ENCODE measurements at places on chromosomes 12 and 14. TPM values are rescaled to one million over a fixed set of nuclear protein-coding genes. Genes with fewer than 3 reads are reported as not detected.

- peaks cover 2% of the 10 kb centered on the region for H3K27me3 ChIP-seq
- peaks cover 17% of the 10 kb centered on the region for H3K36me3 ChIP-seq
- no peak for DNase-seq
Observed at GRCh38 chr12:111673503-111673902, 12.3 kb downstream of the BRAP start.

Gene CLECL1
- not detected for total RNA-seq

- no peak for DNase-seq
- peaks cover 5% of the 10 kb centered on the region for H3K27me3 ChIP-seq
- H3K27ac ChIP-seq, result no peak overlapping the region
- H3K36me3 ChIP-seq, result no peaks in the 10 kb centered on the region
Observed at GRCh38 chr12:21675641-21676040, 18.0 kb upstream of the LDHB start.

Gene FAM90A1
- not detected for total RNA-seq

Gene OR11H6
- total RNA-seq, result not detected

DNA sequence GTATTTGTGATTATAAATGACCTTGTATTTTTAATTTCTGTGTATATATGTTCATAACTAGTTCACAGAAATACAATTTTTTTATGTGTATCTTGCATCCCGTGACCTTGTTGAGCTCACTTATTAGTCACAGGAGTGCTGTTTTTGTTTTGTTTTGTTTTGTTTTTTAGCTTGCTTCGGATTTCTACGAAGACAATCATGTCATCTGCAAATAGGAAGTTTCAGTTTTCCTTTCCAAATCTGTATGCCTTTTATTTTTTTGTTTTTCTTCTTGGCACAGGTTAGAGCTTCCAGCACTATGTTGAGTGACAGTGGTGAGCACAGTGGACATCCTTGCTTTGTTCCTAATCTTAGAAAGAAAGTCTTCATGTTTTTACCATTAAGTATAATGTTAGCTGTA is 229.2 kb upstream of the GARIN6 start:
- H3K4me3 ChIP-seq, result no peak overlapping the region
- no peaks in the 10 kb centered on the region for H3K4me1 ChIP-seq
- H3K27ac ChIP-seq, result no peak overlapping the region
- no peaks in the 10 kb centered on the region for H3K27me3 ChIP-seq

- DNase-seq, result no peak
- no peak overlapping the region for H3K27ac ChIP-seq
- no peaks in the 10 kb centered on the region for H3K4me1 ChIP-seq
- no peaks in the 10 kb centered on the region for H3K27me3 ChIP-seq
- no peaks in the 10 kb centered on the region for H3K36me3 ChIP-seq
- no peak overlapping the region for H3K4me3 ChIP-seq
Observed at GRCh38 chr14:42642787-42643186, 1036.1 kb downstream of the LRFN5 start.

Gene SLC7A8
- total RNA-seq, result 24.3 TPM

DNA sequence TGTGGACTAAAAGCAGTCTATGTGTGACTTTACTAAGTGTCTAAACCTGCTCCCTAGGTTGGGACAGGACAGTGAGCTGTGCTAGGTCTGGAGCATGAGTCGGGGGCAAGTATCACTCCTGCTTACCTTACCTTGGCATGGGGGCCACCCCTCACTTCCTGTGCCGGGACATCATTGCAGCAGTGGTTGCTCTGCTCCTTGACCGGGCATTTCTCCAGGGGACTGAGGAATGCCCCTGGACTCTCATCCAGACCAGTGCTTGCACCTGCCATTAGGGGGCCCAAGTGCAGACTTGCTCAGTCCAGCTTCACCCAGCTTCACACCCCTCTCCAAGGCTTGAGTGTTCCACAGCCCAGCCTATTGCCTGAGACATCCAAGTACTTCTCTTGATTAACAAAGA is 84.7 kb upstream of the NELL2 start:
- H3K36me3 ChIP-seq, result no peaks in the 10 kb centered on the region
- H3K4me1 ChIP-seq, result no peaks in the 10 kb centered on the region
- no peak overlapping the region for H3K4me3 ChIP-seq
- peak; percentile 15 for DNase-seq
- no peaks in the 10 kb centered on the region for H3K27me3 ChIP-seq

GRCh38 chr12:131608740-131609690 is 101.9 kb upstream of the SFSWAP start:
- H3K4me1 ChIP-seq, result no peaks in the 10 kb centered on the region
- no peak overlapping the region for H3K27ac ChIP-seq
- H3K27me3 ChIP-seq, result peaks cover 2% of the 10 kb centered on the region

Gene LALBA
- not detected for total RNA-seq

DNA sequence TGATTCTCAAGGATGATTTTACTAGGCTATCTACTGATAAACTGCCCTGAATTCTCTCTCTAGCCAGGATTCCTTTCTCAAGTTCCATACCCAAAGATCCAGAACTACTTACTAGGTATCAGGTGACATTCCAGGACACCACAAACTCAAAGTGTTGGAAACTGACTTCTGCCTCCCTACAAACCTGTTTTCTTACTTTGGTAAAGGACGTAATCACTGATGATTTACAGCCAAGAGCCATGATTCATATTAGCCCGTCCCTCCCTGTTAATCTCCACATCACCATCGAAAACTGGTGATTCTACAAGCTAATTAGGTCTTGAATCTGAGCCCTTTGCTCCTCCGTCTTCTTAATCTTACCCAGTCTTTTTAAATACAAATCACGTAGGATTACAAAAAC is 1.0 kb upstream of the ATG14 start:
- no peak for DNase-seq
- H3K27ac ChIP-seq, result peak overlapping the region; percentile 39
- H3K36me3 ChIP-seq, result no peaks in the 10 kb centered on the region
- H3K4me1 ChIP-seq, result peaks cover 4% of the 10 kb centered on the region
- H3K4me3 ChIP-seq, result peak overlapping the region; percentile 92
- H3K27me3 ChIP-seq, result no peaks in the 10 kb centered on the region

- peaks cover 2% of the 10 kb centered on the region for H3K27me3 ChIP-seq
- no peak overlapping the region for H3K4me3 ChIP-seq
- no peak for DNase-seq
- H3K36me3 ChIP-seq, result peaks cover 41% of the 10 kb centered on the region
Observed at GRCh38 chr12:106071686-106072085, 67.1 kb downstream of the NUAK1 start.

- peak overlapping the region; percentile 95 for H3K4me3 ChIP-seq
- peaks cover 6% of the 10 kb centered on the region for H3K27me3 ChIP-seq
- H3K36me3 ChIP-seq, result peaks cover 17% of the 10 kb centered on the region
- peak overlapping the region; percentile 48 for H3K27ac ChIP-seq
Observed at GRCh38 chr12:110047297-110047940, 903 bp downstream of the C12orf76 start.

DNA sequence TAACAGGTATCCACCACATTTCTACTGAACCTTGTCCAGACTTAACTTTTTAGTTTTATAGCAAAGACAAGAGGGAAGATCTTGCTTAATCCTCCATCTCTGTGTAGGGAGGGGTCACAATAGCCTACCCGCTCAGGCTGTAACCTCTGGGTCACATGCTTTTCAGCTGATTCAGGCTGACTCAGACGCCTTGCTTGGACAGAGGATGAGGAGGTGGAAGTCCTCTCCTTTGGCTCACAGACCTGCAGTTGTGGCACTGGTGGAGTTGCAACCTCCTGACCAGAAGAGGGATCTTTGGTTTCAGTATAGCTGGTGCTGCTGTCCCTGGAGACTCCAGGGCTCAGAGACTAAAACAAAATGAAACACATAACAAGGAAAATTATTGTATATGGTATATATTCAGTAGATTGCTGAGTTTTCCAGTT is 16.2 kb downstream of the ACIN1 start:
- H3K4me1 ChIP-seq, result no peaks in the 10 kb centered on the region
- H3K27ac ChIP-seq, result no peak overlapping the region
- H3K27me3 ChIP-seq, result peaks cover 2% of the 10 kb centered on the region
- DNase-seq, result no peak
- H3K36me3 ChIP-seq, result peaks cover 29% of the 10 kb centered on the region
- no peak overlapping the region for H3K4me3 ChIP-seq

Gene AP4S1
- total RNA-seq, result 9.2 TPM

Gene SERPINA12
- not detected for total RNA-seq

- H3K27me3 ChIP-seq, result peaks cover 4% of the 10 kb centered on the region
- no peak overlapping the region for H3K4me3 ChIP-seq
- no peak overlapping the region for H3K27ac ChIP-seq
- DNase-seq, result no peak
Observed at GRCh38 chr12:69425417-69425816, 44.8 kb upstream of the FRS2 start.

Gene SLCO1A2
- total RNA-seq, result 2.1 TPM

- peaks cover 13% of the 10 kb centered on the region for H3K36me3 ChIP-seq
- H3K27me3 ChIP-seq, result peaks cover 5% of the 10 kb centered on the region
- H3K27ac ChIP-seq, result no peak overlapping the region
- no peak overlapping the region for H3K4me3 ChIP-seq
Observed at GRCh38 chr14:100885617-100886016, 17.9 kb downstream of the RTL1 start.

DNA sequence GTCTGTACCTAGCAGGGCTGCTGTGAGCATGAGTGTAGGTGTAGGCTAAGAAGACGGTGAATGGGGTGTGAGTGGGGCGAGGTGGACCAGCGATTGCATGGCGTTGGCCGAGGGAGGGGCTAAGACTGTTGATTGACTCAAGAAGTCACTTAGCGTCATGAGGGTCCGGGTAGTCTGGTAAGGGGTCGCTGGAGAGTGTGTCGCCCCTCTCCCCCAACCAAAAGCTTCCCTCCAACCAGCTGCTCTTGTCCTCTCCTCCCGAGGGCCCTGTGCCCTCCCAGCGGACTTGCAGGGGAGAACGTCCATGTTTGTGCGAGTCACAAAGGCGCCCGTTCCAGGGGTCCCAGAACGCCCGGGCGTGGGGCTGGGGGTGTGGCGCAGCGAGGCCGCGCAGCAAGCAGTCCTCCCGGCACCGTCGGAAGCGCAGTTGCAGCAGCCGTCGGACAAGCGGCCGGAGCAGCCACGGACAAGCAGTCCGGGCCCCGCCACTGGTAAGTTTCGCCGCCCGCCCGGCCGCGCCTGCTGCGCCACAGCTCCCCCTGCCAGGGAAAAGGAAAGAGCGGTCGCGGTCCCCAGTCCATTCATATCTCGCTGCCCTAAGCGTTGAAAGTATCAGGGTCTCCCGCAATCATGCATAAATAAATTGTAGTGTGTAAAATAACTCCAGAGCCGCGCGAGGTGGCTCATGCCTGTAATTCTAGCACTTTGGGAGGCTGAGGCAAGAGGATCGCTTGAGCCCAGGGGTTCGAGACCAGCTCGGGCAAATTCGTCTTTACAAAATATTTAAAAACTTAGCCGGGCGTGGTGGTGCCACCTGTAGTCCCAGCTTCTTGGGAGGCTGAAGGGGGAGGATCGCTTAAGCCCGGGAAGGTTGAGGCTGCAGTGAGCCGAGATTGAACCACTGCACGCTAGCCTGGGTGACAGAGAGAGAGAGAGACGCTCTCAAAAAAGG is at the start of gene CCDC63:
CCDC63 (plus strand) TSS at position 373 of the 952 bp plus-strand sequence. CDS start 5,968 bp downstream, outside the sequence.
- peak within 1 kb of the TSS; percentile 83 for H3K4me3 ChIP-seq
- no peaks in the 10 kb centered on the region for H3K36me3 ChIP-seq
- H3K4me1 ChIP-seq, result no peaks in the 10 kb centered on the region
- no peak within 1 kb of the TSS for H3K27ac ChIP-seq
- DNase-seq, result peak; percentile 76

GRCh38 chr12:80321653-80322052 is 122.4 kb upstream of the PTPRQ start:
- no peaks in the 10 kb centered on the region for H3K36me3 ChIP-seq
- H3K4me1 ChIP-seq, result peaks cover 2% of the 10 kb centered on the region
- H3K27me3 ChIP-seq, result no peaks in the 10 kb centered on the region
- H3K27ac ChIP-seq, result no peak overlapping the region

- H3K4me1 ChIP-seq, result peaks cover 6% of the 10 kb centered on the region
- no peaks in the 10 kb centered on the region for H3K36me3 ChIP-seq
- DNase-seq, result no peak
- H3K27ac ChIP-seq, result no peak overlapping the region
- H3K4me3 ChIP-seq, result no peak overlapping the region
Observed at GRCh38 chr14:98916476-98916875, 355.5 kb downstream of the BCL11B start.

- H3K27me3 ChIP-seq, result peaks cover 4% of the 10 kb centered on the region
- H3K4me1 ChIP-seq, result no peaks in the 10 kb centered on the region
- H3K36me3 ChIP-seq, result no peaks in the 10 kb centered on the region
- no peak overlapping the region for H3K27ac ChIP-seq
Observed at GRCh38 chr14:98133806-98134205, 1138.2 kb downstream of the BCL11B start.

Gene EEF1AKMT3
- total RNA-seq, result 8.6 TPM
